GM12892 (cell line): ENCODE measurements at places on chromosomes 11 and 22.

- no peak for DNase-seq
These were observed 11.8 kb downstream of the SMPD1 start for GRCh38 chr11:6402061-6402470.

DNA sequence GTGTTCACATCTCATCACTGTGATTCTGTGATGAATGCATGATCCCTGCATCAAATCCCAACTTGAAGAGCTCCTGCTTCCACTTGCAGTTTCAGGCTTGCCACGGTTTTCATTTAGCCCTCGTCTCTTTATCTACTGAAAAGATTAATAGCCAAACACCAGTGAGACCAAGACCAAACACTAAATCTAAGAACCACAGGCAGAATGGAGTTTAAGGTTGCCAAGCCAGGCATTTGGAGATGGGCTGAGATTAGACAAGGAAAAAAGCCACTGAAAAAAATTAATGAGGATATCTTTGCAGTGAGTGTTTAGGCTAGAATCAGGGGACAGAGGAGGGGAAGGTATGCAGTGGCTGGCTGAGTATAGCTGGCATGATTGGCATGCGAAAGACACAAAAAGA is 227.2 kb upstream of the BLID start:
- DNase-seq: no peak

DNA sequence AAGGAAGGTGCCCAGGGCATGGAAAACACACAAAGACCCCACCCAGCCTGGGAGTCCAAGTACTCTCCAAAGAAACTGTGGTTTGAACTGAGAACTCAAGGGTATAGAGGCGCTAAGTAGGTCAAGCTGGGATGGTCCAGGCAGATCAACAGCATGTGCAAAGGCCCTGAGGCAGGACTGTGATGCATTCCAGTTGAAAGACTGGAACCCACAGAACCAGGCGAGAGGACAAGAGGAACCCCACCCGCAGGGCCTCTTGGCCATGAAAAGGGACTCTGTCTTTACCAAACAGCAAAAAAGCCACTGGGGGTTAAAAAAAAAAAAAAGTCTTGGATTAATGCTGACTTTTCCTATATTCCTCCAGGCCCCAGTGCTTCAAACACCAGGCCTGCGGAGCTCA is 14.3 kb downstream of the CARD10 start:
- DNase-seq: no peak

GRCh38 chr11:65492637-65493366 is 6.0 kb upstream of the MALAT1 start:
- DNase-seq: no peak

GRCh38 chr22:36160499-36160942 is at the start of gene APOL3:
Gene APOL3 (minus strand): TSS chr22:36160755. CDS start chr22:36149055, 11,700 bp downstream.
- DNase-seq: no peak

DNA sequence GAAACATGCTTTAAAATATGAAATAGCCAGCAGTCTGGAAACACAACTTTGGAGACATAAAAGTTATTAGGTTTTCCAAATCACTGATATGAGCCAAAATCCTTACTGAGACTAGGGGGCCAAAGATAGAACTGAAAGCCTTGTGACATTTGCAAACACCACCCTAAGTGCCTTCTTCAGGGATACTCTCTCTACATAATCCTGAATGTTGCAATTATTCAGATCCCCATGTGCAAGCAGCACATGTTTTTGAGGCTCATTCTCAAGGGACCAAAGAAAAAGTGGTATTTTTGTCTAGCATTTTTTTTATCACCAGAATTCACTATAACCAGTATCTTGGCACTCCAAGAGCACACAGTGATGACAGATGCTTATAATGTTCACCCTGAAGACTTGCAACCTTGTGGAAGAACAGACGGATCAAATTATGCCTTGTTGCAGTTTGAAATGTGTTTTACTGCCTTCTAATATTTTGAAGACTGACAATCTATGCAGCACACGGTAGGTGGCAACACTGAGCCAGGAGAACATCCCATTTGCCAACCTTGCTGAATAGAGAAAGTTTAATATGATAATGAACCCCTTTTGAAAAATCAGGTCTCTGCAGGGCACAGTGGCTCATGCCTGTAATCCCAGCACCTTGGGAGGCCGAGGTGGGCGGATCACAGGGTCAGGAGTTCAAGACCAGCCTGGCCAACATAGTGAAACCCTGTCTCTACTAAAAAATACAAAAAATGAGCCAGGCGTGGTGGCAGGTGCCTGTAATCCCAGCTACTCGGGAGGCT is 78.5 kb downstream of the PLEKHA7 start:
- DNase-seq: no peak

DNA sequence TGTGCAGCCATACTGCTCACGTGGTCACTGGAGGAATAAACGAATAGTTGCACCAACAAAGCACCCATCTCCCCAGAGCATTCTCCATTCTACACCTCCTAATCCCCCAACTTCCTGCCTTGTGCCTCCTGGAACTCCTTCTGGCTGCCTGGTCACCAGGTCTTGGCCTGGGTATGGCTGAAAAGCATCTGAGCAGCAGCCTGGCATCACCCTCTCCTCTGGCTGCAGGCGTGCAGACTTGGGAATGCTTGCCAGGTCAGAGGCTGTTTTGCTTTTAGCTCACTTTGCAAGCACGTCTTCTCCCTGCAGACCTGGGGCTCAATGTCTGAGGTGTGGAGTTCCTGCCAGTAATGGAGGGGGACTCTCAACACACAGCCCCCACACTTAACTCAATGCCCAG is 33.3 kb upstream of the KCNJ11 start:
- no peak for DNase-seq

DNA sequence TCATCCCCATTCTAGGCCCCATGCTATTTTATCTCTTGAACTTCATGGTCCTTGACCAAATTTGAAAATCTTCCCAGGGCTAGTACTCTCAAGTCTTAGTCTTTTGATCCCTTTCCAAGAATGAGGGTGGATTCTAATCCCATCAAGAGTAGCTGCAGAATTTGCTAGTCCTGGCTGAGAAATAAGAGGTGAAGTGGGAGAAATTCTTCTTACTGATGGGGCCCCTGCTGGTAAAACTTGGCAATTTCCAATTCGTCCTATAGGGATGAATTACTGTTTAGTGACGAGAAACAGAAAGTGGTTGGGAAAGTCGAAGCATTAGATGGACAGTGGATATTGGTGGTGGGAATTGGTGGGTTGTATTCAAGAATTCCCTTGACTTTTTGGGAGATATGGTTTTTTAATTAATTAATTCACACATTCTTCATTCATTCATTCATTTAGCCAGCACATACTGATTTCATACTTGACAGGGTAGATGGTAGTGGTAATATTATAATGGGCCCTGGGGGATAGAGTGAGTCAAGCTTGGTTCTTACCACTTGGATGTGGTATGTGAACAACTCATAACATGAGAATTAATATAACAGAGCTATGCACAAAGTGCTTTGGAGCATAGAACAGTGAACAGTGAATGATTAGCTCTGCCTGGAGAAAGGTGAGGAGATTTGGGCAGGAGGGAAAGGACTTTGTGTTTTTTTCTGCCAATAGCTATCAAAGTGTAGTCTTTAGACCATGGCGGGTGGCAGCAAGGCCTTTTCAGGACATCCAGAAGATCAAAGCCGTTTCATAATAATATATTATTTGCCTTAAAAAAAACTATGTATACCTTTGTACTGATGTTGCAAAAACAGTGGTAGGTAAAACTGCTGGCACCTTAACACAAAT is 103.8 kb downstream of the STIM1 start:
- no peak for DNase-seq

- no peak for DNase-seq
These were observed 339.4 kb downstream of the CADM1 start for GRCh38 chr11:115164774-115165173.

DNA sequence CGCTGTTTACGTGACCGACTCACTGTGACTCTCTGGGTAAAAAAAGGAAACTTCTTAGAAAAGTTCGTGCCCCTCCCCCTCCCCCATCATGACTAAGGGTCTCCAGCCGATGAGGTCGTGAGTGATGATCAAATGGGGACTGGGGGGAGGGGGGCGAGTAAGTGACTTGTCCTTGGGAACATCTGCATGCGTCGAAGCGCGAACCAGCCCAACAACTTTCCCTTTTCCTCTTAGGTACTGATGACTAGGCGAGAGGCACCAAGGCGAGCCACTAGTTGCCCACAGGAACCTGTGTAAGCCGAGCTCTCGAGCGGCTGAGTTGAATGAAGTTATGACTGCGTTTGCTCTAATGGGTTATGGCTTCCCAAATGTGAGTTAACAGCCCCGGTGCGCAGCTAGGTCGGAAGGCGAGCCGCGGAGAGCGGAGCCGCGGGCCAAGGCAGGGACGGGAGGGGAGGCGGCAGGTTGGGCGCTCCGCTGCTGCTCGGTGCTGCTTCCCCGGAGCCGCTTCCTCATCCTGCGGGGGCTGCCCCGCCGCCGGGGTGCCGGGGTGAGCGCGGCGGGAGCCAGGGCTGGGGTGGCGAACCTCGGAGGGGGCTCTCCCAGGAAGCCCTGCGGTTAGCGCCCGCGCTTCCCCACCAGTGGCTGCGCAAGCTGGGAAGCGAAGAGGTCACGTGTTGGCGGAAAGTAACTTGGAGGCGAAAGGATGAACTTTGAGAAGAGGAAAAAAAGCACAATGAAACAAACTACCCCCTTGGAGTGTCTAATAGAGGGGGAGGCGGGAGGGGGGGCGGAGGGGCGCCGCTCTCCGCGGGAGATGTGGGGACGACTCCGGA is 22.1 kb upstream of the BDNF start:
- no peak for DNase-seq

- no peak for DNase-seq
These were observed 38.0 kb upstream of the ETS1 start for GRCh38 chr11:128625326-128625725.

GRCh38 chr11:79367844-79368243 is 73.0 kb downstream of the TENM4 start:
- no peak for DNase-seq

DNA sequence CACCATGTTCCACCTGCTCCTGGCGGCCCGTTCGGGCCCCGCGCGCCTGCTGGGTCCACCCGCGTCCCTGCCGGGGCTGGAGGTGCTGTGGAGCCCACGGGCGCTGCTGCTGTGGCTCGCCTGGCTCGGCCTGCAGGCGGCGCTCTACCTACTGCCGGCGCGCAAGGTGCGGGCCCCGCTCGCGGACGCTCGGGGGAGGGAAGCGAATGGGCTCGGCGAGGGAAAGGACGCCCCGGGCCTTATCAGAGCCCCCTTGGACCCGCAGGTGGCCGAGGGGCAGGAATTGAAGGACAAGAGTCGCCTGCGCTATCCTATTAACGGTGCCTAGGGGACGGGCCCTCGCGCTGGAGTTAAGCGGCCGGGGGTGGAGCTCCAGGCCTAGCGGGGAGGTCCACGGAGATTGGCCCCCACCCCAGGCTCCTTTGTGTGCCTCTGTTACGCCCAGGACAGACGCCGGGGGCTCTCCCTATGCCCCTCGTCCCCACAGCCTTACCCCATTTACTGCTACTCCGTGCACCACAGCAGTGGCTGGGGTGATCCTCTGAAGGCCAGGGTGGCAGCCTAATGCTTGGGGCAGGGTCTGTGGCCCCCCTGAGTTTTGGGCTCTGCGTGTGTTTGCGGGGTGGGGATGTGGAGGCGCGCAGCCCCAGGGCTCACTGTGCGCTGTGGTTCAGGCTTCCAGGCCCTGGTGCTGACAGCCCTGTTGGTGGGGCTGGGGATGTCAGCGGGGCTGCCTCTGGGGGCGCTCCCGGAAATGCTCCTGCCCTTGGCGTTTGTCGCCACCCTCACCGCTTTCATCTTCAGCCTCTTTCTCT is 1.1 kb downstream of the TM7SF2 start:
- peak; percentile 75 for DNase-seq

DNA sequence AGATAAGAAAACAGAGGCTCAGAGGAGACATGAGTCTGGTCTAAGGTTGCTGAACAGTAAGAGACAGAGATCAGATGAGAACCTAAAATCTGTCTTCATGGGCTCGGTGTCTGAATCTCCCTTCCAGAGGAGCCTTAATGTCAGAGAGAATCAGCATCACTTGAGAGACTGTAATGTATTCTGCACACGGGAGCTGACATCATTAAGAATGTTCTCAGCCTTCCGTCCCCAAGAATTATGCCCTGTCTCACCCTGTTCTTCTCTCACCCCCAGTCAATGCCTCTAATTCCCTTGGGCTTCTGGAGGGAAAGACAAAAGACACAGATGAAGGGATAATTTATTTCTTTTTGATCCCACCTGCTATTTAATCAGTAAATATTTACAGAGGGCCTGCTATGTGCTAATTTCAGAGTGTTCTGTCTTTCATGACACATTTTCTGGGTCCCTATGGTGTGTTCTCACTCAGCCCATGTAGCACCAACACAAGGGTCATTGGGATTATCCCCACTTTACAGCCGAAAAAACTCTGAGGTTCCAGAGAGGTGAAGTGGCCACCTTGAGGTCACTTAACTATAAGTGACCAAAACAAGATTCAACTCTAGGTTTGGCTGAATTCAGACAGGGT is 61.8 kb downstream of the CD82 start:
- no peak for DNase-seq

- no peak for DNase-seq
These were observed 53.1 kb downstream of the TBC1D22A start for GRCh38 chr22:46815559-46815895.

DNA sequence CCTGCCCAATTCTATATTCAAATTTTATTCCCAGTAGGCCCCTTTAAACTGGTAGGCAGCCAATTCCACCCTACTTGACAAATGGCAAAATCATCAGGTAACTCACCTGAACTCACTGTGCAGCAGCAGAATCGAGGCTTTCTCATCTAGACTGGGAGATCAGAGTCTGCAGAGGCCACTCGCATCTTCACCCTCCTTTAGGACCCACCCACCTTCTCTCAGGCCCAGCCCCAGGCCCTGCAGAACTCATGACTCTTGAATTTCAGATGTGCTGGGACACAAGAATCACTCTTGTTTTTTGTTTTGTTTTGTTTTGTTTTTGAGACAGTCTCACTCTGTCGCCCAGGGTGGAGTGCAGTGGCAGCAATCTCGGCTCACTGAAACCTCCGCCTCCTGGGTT is 38.8 kb downstream of the MICAL3 start:
- DNase-seq: no peak

DNA sequence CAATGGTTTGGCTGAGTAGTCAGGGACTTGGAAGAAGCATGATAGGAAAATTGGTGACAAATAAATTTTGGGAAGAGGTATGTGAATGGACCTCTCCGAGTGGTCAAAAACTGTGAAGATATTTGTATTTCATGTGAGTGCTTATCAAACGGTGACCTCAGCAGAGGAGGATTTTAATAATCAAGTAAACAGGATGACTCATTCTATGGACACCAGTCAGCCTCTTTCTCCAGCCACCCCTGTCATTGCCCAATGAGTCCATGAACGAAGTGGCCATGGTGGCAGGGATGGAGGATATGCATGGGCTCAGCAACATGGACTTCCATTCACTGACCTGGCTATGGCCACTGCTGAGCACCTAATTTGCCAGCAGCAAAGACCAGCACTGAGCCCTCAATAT is 21.2 kb downstream of the MS4A4E start:
- no peak for DNase-seq

- no peak for DNase-seq
These were observed 3.0 kb upstream of the MRGPRD start for GRCh38 chr11:68983801-68984200.

DNA sequence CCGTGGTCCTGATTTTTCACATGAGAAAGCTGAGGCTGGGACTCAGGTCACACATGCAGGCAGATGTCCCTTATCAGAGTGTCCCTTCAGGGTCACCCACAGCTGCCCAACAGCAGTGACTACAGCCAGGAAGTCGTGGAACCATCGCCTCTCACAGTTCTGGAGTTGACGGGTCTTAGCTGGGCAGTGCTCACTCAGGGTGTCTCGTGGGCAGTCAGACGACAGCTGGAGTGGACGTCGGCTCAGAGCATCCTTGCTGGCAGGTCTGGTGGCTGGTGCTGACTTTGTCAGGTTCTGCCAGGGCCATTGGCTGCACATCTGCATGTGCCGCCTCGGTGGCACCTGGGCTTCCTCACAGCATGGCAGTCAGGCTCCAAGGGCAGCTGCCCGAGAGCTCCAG is 35.6 kb upstream of the TH start:
- no peak for DNase-seq
